GM23248 (cell line): ENCODE measurements at places on chromosomes 1 and 21.
A peak's percentile ranks its signal among the peaks of the same experiment; 100 is the strongest.

DNA sequence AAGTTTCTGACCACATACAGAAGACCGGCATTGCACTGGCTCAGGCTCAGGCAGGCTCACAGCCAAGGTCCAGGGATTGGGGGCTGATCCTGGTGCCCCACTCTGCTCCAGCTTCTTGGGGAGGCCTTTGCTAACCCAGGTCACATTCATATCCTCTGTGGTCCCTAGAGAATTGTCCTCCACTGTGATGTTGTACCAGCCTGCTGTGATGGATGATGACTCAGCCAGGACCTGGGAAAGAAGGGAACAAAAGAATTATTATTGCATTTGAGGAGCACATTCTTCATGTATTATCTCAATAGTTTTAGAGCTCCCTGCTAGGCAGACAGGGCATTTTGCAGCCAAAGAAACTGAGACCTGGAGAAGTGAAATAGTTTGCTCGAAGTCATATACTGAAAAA, 114.3 kb upstream of the ETV3 start:
- no peaks in the 10 kb centered on the region for H3K27me3 ChIP-seq
- peak; percentile 30 for DNase-seq
- H3K4me1 ChIP-seq: no peaks in the 10 kb centered on the region
- no peaks in the 10 kb centered on the region for H3K36me3 ChIP-seq
- H3K27ac ChIP-seq: no peak overlapping the region

GRCh38 chr1:244778344-244778743, 57.1 kb upstream of the COX20 start:
- DNase-seq: peak; percentile 87
- no peaks in the 10 kb centered on the region for H3K36me3 ChIP-seq
- H3K4me1 ChIP-seq: peaks cover 12% of the 10 kb centered on the region
- H3K27ac ChIP-seq: no peak overlapping the region
- no peak overlapping the region for H3K4me3 ChIP-seq

GRCh38 chr1:45411510-45411899, 71.3 kb upstream of the MUTYH start:
- no peak overlapping the region for H3K27ac ChIP-seq
- no peaks in the 10 kb centered on the region for H3K4me1 ChIP-seq
- DNase-seq: no peak
- H3K4me3 ChIP-seq: no peak overlapping the region

DNA sequence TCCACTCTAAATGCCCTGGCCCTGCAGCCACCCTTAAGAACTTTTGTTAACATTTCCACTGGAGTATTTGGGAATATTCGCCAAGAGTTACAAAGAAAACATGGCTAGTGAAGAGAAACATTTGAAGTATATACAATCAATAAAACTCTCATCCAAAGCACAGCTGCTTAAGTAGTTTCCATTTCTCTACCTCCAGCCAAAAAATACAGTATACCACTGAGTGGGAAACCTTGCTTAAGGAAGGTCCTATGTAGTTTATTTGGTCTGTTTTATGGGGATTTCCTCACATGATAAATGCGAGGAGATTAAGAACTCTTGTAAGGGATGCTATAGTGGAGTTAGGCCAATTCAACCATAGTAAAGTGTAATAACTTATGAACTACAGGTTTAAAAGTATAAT, 382.5 kb downstream of the NEGR1 start:
- no peaks in the 10 kb centered on the region for H3K4me1 ChIP-seq
- no peak for DNase-seq
- no peak overlapping the region for H3K4me3 ChIP-seq
- H3K27ac ChIP-seq: no peak overlapping the region
- no peaks in the 10 kb centered on the region for H3K27me3 ChIP-seq

GRCh38 chr1:59026472-59026948, 242.7 kb upstream of the JUN start:
- H3K27ac ChIP-seq: peak overlapping the region; percentile 93
- H3K27me3 ChIP-seq: no peaks in the 10 kb centered on the region
- H3K4me1 ChIP-seq: peaks cover 47% of the 10 kb centered on the region
- DNase-seq: peak; percentile 94
- H3K36me3 ChIP-seq: no peaks in the 10 kb centered on the region
- H3K4me3 ChIP-seq: peak overlapping the region; percentile 10; the same call in 1 of the 2 replicates

DNA sequence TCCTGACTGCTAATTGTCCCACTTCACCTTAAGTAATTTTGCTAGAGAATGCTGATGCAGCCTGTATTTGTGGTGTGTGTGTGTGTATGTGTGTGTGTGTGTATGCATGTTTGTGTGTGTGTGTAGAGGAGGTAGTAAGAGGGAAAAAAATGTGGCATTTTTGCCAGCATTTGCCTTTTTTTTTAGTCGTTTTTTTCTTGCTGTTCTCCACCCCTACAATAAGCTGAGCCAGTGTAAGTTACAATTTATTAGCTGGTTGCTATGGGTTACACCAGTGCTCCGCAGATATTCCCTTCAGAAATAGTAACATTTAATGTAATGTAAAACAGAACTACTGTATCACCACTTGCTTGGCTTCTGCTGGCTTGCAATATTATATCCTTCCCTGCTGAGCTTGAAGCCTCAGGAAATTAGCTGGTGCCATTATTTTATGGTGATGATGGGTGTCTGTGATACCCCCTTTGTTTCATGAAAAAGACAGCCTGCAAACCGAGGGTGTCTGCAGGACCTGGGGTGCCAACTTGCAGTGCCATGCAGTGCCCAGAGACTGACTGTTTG, 23.4 kb upstream of the IGSF3 start:
- peak; percentile 32 for DNase-seq
- peaks cover 18% of the 10 kb centered on the region for H3K4me1 ChIP-seq
- 0 out of 2 replicates have a peak, but pooled peaks cover 2% of the 10 kb centered on the region for H3K27me3 ChIP-seq
- H3K36me3 ChIP-seq: no peaks in the 10 kb centered on the region
- H3K27ac ChIP-seq: no peak overlapping the region

DNA sequence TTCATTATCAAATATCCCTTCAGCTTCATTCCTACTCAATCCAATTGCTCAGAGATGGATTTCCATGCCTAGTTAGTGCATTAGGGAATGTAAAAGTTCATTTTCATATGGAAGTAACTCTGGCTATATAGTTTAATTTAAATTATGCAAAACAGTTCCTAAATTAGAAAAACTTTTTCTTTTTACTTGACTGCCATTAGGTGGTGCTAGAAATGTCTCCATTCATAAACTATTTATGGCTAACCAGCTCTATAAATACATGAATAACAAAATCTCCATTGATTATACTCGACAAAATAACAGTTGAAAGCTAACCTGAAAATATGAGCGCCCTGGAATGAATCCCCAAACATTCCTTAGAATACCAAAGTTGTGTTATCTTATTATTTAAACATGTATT, 311.4 kb downstream of the USH2A start:
- no peak overlapping the region for H3K27ac ChIP-seq
- H3K4me3 ChIP-seq: no peak overlapping the region
- peaks cover 16% of the 10 kb centered on the region; the same call in 1 of the 2 replicates for H3K27me3 ChIP-seq
- no peaks in the 10 kb centered on the region for H3K36me3 ChIP-seq
